ENCODE measurements at places on chromosomes 5 and 9. TPM values are rescaled to one million over a fixed set of nuclear protein-coding genes. Genes with fewer than 3 reads are reported as not detected.

The AGPAT2 gene
- 2.2 TPM for total RNA-seq

The OR1Q1 gene
- not detected for total RNA-seq

The PCDHB4 gene
- 4.7 TPM for total RNA-seq

The ASS1 gene
- 9.8 TPM for total RNA-seq

The PCDHB10 gene
- 13.1 TPM for total RNA-seq

The NREP gene
- 685 TPM for total RNA-seq

The FKBP15 gene
- total RNA-seq: 22.3 TPM

The ARL14EPL gene
- not detected for total RNA-seq

The LMX1B gene
- not detected for total RNA-seq

The SPATA31A3 gene
- total RNA-seq: not detected

The FST gene
- 3.0 TPM for total RNA-seq

GRCh38 chr9:137087409-137087925, 682 bp downstream of the MAN1B1 start:
- DNase-seq: no peak

DNA sequence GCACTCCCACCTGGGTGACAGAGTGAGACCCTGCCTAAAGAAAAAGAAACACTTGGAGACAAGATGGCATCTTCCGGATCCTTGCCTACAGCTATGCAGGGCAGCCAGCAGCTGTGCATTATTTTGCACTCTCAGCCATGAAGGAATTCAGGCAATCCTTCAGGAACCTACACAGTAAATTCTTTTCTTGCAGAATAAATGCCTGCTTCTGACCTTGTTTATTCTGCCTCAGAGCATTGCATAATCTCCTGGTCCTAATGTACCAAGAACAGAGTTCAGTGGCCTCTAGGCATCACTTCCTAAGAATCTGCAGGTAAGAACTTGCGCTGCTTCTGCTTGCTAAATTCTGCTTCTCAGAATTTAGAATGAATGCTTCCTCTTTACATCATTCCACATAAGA, 16.8 kb downstream of the GLDC start:
- DNase-seq: no peak

- no peak for DNase-seq
These were observed 2051.0 kb downstream of the EFNA5 start for GRCh38 chr5:105619725-105620124.

GRCh38 chr9:105993116-105993854, 298.9 kb downstream of the TMEM38B start:
- DNase-seq: peak; percentile 32

GRCh38 chr5:14167211-14167845, 24.2 kb downstream of the TRIO start:
- DNase-seq: no peak

GRCh38 chr5:5979761-5980537, 398.4 kb downstream of the MED10 start:
- no peak for DNase-seq

- DNase-seq: peak; percentile 19
These were observed 22.9 kb upstream of the DENND1A start for GRCh38 chr9:123952641-123953495.

DNA sequence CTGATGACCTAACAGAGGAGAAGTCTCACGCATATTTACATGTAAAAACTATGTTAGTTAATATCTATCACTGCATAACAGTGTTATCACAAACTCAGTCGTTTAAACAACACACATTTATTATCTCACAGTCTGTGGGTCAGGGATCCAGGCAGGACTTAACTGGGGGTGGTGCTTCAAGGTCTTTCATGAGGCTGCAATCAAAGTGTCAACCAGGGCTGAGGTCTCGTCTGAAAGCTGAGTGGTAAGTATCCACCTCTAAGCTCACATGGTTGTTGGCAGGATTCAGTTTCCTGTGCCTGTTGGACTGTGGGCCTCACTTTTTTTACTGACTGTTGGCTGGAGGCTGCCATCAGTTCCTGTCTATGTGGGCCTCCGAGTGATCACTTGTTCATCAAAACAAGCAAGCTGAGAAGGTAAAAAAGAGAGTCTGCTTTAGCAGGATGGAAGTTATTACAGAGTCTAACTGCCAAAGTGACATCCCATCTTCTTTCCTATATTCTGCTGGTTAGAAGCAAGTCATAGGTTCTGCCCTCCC, 188.6 kb downstream of the CARTPT start:
- DNase-seq: no peak

GRCh38 chr5:36772276-36773140, 104.1 kb upstream of the NIPBL start:
- no peak for DNase-seq

DNA sequence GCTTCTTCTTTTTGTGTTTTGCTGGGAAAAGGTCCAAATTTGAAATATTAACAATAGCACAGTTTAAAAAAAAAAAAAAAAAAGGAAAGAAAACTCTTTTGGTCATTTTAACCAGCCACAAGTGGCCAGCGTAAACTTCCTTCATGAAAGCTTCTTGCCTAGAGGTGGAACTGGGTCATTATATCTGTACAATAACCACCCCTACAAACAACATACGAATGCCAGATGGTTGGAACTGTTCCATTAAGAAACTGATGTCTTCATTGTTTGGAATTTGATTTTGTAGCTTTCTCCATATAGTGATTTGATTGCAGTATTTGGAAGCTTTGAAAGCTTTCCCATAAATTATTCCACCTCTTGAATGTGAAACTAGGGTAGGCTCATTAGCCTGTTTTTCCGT, 18.3 kb upstream of the LPAR1 start:
- no peak for DNase-seq

GRCh38 chr5:130978475-130978874, 186.6 kb downstream of the HINT1 start:
- DNase-seq: no peak

DNA sequence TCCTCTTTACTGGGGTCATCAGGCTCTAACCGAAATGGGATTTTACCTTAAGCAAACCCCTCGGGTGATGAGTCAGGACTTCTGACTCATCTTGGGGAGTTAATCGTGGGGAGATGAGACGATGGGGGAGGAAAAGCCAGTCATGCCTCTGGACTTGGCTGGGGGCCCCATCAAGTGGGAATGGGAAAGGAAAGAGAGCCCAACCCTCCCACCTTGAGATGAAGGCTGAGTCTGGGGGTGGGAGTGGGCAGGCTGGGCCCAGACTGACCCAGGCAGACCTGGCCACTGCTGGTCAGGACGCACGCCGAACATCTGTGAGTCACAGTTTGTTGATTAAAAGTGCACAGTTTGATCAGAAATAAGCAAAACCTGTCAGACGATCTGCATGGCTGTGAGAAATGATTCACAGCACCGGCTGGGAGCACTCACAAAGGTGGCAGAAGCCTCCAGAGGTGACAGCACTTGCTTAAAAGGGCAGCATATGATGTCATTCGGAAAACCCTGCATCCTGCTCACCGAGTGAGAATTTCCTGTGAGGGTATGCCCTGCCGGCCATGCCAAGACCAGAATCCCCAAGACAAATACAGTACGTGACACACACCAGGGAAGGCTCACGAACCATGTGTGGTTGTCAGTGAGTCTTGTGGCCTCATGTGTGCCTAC, 50.0 kb upstream of the SLC25A51 start:
- no peak for DNase-seq

GRCh38 chr5:14208071-14209021, 65.2 kb downstream of the TRIO start:
- DNase-seq: no peak

- peak; percentile 21 for DNase-seq
These were observed 599 bp downstream of the RAD1 start for GRCh38 chr5:34914671-34915138.

GRCh38 chr5:140213370-140213983, 38.5 kb downstream of the CYSTM1 start:
- DNase-seq: no peak

- DNase-seq: no peak
These were observed 8.5 kb downstream of the KDM3B start for GRCh38 chr5:138360941-138361452.

GRCh38 chr5:5650242-5650641, 227.8 kb downstream of the ICE1 start:
- no peak for DNase-seq

DNA sequence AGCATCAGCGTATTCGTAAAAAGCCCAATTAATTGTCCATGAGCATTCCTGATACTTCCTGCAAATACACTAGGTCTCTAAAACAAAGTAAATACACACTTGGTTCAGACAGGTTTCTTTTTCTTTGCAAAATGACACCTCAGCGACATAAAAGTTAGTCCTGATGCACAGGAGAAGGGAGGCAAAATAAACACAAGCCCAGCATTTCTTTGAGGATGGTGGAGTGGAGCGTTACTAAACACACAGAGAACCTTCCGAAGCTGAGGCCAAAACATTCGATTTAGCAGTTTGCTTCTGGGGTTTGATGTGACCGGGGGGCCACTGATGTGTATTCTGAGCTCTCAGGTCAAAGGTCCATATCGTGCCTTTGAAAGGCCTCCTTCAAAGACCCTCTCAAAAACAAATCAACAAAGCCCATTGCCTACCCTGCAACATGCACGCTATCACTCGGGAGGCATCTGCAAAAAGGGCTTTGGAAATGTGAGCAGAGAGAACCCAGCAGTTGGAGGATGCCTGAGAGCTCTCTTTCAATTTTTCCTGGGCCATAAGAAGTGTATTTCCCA, 268.4 kb upstream of the PANK3 start:
- no peak for DNase-seq

- DNase-seq: peak; percentile 54
These were observed 2.7 kb upstream of the ANXA2R start for GRCh38 chr5:43042626-43043399.

DNA sequence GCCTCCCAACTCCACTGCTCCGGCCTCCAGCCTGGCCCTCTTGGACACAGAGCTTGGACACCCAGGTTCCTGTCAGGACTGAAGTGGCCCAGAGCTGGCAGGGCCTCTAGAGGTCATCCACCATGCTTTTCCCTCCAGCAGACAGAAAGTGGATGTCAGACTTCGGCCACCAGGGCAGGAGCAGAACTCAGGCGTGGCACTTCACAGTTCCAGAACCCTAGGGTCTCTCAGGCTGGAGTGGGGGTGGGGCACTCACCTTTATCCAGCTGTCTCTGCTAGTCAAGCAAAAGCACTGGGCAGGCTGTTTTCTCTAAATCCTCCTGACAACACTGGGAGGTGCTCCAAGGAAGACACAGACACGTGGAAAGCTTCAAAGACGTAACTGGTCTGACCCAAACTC, 35.6 kb upstream of the N4BP3 start:
- no peak for DNase-seq
